GM10248 (cell line): ENCODE measurements at places on chromosomes 4 and X.

- DNase-seq, result no peak
These were observed 61.6 kb downstream of the HPGD start for GRCh38 chr4:174460684-174461083.

DNA sequence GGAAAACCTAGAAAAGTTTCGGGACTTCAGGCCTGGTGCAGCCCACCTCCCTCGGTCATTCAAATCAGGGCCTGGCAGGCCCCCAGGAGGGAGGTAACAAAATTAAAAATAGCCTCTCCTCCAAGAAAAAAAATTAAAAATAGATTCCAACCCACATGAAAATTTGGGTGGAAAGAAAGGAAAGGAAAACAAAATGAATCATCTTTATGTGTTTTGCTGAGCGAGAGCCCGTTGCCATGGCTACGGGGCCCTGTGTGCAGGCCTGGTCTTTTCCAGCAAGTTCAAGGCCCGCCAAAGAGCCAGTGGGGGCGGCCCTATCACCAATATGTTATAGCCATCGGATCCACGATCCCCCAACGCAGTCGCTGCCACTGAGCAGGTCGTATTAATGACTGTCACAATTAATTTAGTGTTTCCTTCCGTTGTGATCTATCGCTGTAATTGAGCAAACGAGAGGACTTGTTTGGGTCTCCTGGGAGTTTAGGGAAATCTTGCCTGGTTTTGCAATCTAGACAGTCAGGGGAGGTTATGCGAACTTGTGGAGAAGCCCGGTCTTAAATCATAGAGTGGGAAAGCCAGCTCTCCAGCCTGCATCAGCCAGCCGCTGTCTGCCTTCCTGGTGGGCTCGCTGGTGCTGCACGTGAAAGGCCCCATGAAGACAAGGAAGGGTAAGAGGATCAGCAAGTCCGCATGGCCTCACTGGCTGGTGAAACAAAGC lies 452.4 kb downstream of the BCOR start:
- DNase-seq, result no peak

DNA sequence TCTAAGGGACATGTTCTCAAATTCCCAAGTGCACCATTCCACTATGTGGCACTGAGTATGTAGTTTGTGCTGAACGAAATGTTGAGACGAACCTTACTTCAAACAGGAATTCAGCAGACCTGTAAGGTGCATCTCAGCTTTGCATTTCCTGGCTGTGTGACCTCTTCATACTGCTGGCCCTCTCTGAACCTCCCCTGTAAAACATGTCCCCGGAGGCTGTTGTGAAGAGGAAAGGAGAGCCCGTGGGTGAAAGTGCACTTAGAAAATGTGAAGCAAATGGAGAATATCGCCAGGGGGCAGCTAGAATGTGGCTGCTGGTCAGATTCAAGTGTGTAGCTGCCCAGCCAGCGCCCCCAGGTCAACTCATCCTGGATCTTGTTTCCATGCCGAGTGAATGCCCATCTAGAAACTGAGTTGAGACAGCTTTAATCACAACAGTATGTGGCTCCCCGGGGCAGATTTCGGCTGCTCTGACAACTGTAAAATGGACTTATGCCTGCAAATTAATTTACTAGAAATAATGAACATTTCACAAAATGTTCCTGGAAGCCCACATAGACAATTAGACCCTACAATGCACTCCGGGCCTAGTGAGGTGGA lies 263.3 kb downstream of the EVC2 start:
- DNase-seq, result no peak

DNA sequence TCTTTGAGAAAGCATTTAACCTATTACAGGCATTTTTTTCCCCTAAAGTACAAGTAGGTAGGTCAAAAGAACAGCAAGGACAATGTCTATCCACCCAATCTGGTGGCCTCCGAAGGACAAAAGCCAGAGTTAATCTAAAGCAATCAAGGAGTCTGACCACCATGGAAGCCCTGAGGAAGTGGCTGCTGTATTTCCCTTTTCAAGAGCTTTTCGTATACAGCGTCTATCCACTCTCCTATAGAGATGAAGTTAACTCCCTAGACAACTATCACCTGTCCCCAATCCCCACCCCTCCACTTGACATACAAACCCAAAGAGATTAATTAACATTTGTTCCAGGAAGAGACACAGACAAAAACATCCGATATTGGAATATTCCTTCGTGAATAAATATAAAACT lies 85.5 kb downstream of the SNCA start:
- no peak for DNase-seq

DNA sequence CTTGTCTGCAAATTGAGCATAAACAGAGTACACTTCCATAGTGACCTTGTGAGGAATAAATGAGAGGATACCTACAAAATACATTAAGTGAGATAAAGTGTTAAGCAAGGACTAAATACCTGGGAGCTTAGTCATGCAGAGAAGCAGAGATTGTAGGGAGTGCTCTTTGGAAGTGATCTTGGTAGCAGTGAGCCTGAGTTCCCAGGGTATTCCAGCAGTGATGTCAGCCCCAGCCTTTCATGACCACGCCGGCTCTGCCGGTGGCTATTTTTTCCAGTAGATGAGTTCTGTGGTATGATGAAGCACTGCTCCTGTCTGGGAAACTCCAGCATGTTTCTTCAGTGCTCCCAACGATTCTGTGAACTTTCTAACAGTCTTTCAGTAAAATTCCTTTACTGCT lies 391.5 kb upstream of the IGFBP7 start:
- DNase-seq, result no peak

GRCh38 chr4:2286904-2287593 lies 25.1 kb upstream of the MXD4 start:
- no peak for DNase-seq

- no peak for DNase-seq
These were observed 9.4 kb upstream of the TET2 start for GRCh38 chr4:105137121-105137875.

- DNase-seq, result no peak
These were observed 715.8 kb downstream of the KLHL13 start for GRCh38 chrX:117400839-117401238.

- DNase-seq, result no peak
These were observed 595.2 kb downstream of the MID1IP1 start for GRCh38 chrX:39396358-39396995.

- DNase-seq, result peak; percentile 88
These were observed 18.2 kb downstream of the ELF4 start for GRCh38 chrX:130091980-130092522.

DNA sequence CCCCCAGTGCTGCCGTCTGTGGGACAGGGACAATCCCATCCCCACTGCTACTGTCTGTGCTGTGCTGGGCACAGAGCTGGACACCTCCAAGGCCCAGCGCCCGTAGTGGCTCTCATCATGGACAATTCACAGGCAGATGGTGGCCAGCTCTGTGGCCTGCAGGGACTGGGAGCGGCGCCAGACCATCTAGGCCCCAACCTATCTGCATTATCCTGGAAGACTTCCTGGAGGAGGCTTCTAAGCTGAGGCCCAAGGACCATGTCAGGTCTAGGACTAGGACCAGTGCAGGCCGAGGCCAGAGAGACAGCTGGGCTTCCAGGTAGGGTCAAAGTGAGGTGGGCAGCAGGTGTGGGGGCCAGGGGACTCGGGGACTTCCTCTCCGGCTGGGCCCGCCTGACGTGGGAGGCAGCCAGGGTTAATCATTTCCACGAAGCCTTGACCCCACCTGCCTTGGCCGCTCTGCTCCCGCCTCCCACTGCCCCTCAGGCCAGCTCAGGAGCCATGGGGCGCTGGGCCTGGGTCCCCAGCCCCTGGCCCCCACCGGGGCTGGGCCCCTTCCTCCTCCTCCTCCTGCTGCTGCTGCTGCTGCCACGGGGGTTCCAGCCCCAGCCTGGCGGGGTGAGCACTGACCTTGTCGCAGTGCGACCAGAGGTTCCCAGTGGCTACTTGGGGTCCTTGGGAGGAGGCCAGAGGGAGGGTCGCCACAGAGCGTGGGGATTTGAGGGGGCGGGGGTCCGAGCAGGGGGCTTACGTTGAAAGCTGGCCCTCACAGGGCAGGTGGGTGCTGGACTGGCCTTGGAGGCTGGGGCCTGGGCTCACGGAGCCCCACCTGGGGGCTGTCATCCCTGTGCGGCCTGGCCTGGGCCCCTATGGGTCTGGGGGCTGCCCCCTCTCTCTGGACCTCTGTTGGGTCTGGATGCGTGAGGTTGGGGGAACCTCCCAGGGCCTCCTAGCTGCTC lies at the start of gene HGFAC:
Gene HGFAC (plus strand): TSS at position 468 of the 959 bp plus-strand sequence. CDS start 34 bp downstream, at position 502.
- DNase-seq, result no peak

DNA sequence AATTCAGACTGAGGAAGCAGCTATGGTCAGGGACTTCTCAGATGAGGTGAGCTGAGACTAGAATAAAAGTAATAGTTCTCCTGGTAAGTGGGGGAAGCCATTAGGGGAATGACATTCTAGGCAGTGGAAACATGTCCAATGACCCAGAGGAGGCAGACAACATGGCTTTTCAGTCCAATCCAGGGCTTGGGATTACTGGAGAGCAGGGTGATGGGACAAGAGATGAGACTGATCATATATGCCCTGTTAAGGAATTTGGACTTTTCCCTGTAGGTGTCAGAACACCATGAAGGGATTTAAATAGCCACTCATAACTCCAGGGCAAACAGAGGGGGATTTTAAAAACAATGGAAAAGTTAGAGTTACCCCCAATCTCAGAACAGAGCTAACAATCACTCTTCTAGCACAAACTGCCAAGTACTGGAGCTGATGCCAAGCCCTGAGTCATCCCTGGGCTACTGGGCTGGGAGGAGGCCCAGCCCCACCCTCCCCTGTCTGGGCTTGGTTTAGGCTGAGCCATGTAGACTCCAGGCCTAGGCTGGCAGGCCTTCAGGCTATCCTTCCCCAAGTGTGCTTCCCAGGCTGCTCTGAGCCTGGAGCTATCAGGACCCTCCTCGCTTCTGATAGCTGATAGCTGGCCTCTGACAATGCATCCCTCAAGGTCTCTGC lies 22.7 kb upstream of the MSN start:
- no peak for DNase-seq

DNA sequence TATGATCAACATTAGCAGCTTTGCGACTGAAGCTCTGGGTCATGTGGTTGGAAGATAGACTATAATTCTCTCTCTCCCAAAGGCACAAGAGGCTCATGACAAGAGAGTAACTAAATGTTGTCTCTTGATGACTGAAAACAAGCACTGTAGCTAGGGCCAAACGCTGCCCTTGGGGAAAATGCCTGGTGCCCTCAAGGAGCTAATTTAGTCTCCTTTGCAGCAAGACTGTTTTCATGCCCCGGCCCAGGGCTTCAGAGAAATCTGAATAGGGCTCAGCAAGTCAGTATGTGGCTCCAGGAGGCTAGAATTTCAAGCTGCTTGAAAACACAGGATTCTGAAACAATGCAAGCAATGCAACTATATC lies 411.9 kb downstream of the GPAT3 start:
- DNase-seq, result no peak

GRCh38 chr4:173243917-173244658 lies 75.5 kb downstream of the GALNT7 start:
- DNase-seq, result no peak

- no peak for DNase-seq
These were observed 20.8 kb downstream of the ATP5ME start for GRCh38 chr4:653080-653821.

DNA sequence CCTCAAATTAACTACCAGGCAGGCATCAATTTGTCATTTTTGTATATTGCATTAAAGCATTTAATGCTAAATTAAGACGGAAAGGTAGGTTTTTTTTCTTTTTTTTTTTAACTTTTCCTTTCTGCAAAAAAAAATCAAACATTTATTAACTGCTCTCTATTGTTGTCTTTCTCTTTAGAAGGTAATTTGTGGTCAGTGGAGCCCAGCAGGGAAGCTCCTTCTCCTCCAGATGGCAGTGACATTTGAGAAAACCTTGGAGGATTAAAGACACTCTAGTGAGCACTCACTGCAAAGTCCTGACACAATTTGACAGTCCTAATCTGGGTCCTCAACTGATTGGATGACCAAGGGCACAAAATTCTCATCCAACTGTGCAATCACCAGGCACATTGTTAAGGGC lies 102.4 kb downstream of the SLIT2 start:
- DNase-seq, result no peak

DNA sequence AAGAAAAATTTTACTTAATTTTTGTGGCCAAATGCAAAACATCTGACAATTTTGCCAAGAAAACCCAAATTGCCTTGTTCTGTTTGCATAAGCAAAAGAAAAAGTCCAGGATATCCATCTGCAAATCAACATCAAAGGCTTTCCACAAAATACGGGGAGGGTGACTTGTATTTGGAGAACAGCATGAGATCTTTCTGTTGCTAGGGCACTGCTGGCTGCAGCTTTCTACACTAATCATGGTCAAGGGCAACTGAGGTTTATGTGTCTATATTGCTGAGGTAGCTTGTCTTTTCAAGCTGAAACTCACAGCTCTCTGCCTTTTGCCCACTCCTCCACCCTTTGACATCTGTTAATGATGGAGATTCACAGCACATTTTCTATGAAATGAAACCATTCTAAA lies 389.1 kb downstream of the NKX6-1 start:
- no peak for DNase-seq

DNA sequence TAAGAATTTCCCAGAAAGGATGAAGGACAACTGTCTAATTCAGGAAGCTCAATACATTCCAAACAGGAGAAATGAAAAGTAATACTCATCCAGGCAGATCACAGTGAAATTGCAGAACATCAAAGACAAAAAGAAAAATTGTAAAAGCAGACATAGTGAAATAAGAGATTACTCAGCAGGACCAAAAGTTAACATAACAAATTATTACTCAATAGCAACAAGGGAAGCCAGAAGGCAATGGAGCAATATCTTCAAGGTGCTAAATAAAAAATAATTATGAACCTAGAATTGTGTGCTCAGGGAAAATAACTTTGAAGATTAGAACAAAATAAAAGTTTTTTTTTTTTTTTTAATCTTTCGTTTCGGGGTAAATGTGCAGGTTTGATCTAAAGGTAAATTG lies 30.5 kb upstream of the ENPP6 start:
- no peak for DNase-seq

DNA sequence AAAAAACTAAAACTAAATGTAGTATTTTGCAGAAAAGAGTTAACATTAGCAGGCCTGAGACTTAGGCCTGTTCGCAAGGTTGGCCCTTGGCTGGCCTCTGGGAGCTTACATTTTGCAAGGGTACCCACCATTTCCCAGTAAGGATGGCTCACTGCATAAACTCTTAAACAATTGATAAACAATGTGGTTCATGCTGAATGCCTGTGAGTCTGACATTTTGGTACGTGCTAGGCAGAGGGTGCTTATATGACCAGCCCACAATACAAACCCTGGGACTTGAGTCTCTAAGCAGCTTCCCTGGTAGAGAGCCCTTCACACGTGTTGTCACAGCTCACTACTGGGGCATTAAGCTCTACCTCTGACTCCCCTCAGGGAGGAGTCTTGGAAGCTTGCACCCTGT lies 7.4 kb downstream of the PRPS2 start:
- no peak for DNase-seq

DNA sequence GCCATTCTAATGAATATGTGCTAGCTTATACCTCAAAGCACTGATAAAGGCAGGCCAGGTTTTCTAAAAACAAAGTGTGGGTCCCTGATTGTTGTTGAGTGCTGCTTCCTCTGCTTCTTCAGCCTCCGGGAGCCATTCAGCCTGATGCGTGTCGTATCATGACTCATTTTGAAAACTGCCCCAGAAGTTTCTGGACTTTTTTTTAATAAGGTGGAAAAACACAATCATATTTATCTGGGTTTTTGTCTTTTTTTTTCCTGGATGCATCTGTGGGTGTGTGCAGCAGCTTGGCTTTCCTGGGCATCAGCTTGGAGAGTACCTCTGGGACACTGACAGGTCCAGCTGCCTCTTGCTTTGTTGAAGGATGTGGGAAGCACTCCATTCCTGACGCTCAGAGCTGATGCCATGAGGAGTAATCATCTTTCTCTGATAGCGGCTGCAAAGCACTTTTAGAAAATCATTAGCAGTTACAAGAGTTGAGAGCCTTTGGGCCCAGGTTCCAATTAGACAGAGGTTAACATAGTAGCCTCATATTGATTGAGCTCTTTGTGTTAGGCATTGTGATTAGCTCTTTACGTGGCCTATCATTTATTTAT lies 66.9 kb downstream of the PARM1 start:
- DNase-seq, result no peak
